Aorta (tissue), 5 donors: ENCODE measurements at places on chromosomes 12 and 14. TPM values are rescaled to one million over a fixed set of nuclear protein-coding genes. Genes with fewer than 3 reads are reported as not detected.

DNA sequence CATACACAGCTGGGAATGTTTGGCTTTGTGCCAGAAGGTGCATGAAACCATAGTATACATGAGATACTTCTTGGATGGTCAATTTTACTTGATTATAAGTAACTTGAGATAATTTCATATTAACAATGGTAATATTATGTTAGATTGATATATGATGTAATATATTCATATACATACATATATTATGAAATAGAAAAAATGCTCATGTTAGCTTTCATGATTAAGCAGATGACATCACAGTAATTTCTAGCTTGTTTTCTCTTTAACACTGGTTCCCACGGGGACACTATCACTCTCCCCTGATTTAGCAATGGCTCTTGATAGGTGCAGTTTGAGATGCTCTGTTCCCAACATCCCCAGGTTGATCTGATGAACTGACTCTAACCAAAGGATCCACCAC is 35.4 kb upstream of the NTF3 start:
- DNase-seq: no peak

- no peak for DNase-seq
Measured at GRCh38 chr14:90848944-90849731, 32.9 kb upstream of the TTC7B start.

DNA sequence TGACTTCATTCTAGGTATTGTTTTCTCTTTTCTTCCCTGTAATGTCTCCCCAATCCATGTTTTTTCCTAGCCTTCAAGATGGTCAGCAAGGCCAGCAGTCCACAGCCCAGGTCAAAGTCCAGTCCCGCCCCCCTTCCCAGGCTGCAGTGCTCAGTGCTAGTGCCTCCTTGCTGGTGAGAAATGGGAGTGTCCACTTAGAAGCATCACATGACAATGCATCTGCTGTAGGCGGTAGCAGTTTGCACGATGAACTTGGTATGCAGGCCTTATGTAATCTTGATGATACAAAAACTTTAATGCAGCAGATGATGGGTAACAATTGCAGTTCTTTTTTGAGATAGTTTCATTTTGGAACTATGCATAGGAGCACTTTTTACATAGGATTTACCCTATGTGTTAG is 88.4 kb downstream of the PCNX1 start:
- DNase-seq: no peak

DNA sequence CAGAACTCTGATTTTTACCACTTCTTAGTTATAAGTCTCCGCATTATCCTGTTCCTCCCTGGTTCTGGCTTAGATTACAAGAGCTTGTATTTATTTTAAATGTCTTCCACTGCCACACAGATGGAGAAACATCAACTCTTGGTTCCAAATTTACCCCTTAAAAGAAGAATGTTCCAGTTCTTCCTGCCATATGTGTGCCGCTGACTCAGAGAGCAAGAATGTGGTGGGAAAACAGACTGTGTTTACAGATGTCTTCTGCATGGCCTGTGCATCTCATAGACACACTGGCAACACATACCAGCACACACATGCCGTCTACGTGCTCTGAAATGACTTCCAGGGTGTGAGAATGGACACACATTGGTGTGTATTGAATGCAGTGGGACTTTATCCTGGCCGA is 383.0 kb downstream of the LRIG3 start:
- no peak for DNase-seq

Gene KRT80
- 0.71 TPM for total RNA-seq

Gene CISTR
- not detected for total RNA-seq

GRCh38 chr14:91858536-91859275 is 8.6 kb downstream of the TC2N start:
- DNase-seq: no peak

Gene GLT8D2
- 64.4 TPM for total RNA-seq

DNA sequence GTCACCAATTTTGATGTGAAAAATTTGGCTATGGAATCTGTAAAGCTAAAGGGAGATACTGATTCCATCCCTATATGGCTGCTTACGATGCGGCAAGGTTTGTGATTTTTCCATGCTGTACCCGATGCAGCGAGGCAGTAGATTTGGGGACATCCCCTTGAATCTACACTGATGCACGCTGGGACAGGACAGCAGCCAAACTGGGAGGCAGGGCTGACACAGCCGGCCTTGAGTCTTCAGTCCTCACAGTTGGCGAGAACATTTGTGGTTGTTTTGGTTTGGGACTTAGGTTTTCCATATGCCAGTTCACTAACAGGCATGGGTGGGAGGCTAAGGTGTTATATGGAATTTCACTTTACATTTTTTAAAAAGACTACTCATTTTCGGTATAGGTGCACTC is 3.8 kb downstream of the GALNT16 start:
- DNase-seq: no peak

Gene KRT75
- not detected for total RNA-seq

DNA sequence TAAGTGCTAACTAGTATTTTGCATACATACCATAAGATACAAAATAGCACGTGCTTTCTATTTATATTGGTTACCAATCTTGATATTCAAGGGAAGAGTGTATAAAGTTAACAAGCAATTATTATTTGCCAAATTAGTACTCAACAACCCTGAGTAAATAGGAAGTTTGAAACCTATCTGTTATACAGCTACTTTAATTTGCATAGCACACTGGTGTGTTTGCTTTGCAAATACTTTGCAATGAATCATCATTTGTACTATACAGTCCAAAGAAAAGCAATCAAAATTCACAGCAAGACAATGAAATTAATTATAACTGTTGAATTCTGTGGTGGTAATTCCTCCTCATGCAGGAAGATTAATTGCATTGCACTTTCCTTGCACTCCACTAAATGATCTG is 469.1 kb downstream of the PRKD1 start:
- DNase-seq: no peak

Gene LGR5
- 1.6 TPM for total RNA-seq

Gene ACIN1
- total RNA-seq: 134 TPM

Gene DTX3
- total RNA-seq: 47.4 TPM

GRCh38 chr14:53368711-53369201 is 215.6 kb upstream of the DDHD1 start:
- DNase-seq: no peak

- no peak for DNase-seq
Measured at GRCh38 chr12:93130366-93131054, 201.4 kb upstream of the EEA1 start.
